ENCODE measurements at places on chromosomes 6 and 20.

DNA sequence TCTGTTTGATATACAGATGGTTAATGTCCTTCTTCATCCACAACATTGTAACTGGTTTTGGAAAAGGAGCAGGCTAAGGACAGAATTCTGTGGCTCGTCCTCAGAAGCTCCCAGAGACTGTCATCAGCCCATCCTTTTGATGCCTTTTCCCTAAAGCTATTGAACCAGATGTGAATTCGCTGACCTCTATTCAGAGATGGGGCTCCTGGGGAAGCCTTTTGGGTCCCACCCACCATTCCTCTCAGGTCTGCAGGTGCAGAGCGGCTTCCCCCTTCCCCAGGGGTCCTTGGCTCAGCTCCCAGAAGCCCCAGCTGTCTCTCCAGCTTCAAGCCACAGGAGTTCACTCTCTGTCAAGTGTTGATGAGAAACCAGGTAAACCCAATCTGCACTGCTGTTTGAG lies 191.7 kb downstream of the SMOC2 start:
- H3K27ac ChIP-seq = no peak overlapping the region
- H3K4me3 ChIP-seq = no peak overlapping the region
- no peaks in the 10 kb centered on the region for H3K27me3 ChIP-seq
- H3K4me1 ChIP-seq = no peaks in the 10 kb centered on the region
- H3K36me3 ChIP-seq = no peaks in the 10 kb centered on the region

GRCh38 chr6:146598772-146599405 lies at the start of gene ADGB:
Gene ADGB, plus strand, starts transcription at chr6:146598972. Its CDS starts 69 bp downstream, at chr6:146599041.
- H3K4me1 ChIP-seq = no peaks in the 10 kb centered on the region
- no peak for DNase-seq
- H3K36me3 ChIP-seq = no peaks in the 10 kb centered on the region
- no peak within 1 kb of the TSS for H3K4me3 ChIP-seq
- no peak within 1 kb of the TSS for H3K27ac ChIP-seq
- H3K27me3 ChIP-seq = no peaks in the 10 kb centered on the region

DNA sequence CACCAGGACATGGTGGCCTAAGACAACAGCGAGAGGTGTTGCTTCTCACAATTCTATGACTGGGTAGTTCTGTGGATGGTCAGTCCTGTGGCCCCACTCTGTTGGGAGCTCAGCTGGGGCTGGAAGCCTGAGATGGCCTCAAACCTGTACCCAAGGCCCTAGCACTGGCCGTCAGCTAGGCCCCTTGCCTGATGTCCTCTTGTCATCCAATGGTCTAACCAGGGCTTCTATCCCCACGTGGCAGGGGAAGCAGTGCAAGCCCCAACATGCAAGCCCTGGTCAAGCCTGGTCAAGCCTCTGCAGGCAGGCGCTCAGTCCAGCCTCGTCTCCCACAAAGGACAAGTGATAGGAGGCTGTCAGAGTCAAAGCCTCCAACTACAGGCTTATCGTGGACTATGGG lies 196.5 kb upstream of the CST7 start:
- H3K36me3 ChIP-seq = no peaks in the 10 kb centered on the region
- no peak overlapping the region for H3K4me3 ChIP-seq
- no peaks in the 10 kb centered on the region for H3K27me3 ChIP-seq
- DNase-seq = no peak

- H3K4me1 ChIP-seq = no peaks in the 10 kb centered on the region
- DNase-seq = no peak
- H3K4me3 ChIP-seq = no peak overlapping the region
- H3K27ac ChIP-seq = no peak overlapping the region
- H3K27me3 ChIP-seq = no peaks in the 10 kb centered on the region
These were observed 157.6 kb upstream of the OLIG3 start for GRCh38 chr6:137651591-137652335.

GRCh38 chr6:124119596-124119995 lies 315.9 kb downstream of the NKAIN2 start:
- no peak for DNase-seq
- no peaks in the 10 kb centered on the region for H3K27me3 ChIP-seq
- H3K27ac ChIP-seq = no peak overlapping the region
- no peaks in the 10 kb centered on the region for H3K36me3 ChIP-seq

GRCh38 chr6:819122-819521 lies 126.2 kb upstream of the EXOC2 start:
- DNase-seq = no peak
- H3K4me1 ChIP-seq = peaks cover 29% of the 10 kb centered on the region
- H3K4me3 ChIP-seq = no peak overlapping the region
- no peaks in the 10 kb centered on the region for H3K36me3 ChIP-seq
- no peaks in the 10 kb centered on the region for H3K27me3 ChIP-seq

DNA sequence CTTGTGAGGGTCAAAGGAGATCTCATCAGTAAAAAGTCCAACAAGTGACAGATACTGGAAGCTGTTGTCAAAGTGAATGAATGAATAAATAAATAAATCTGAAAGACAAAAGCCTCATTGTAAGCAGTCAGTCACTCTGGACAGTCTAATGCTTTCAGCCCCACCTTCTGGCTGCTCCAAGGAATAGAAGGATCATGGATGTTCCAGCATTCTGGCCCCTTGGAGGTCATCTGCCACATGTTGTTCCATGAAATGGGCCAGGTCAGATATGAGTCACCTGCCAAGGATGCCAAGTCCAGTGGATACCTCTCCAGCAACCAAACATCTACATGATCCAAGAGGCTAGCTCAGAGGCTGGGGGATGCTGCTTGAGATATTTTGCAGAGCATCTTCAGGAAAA lies 185.6 kb downstream of the BMP7 start:
- no peaks in the 10 kb centered on the region for H3K27me3 ChIP-seq
- no peak overlapping the region for H3K27ac ChIP-seq
- H3K4me1 ChIP-seq = no peaks in the 10 kb centered on the region
- H3K4me3 ChIP-seq = no peak overlapping the region
- DNase-seq = no peak
- H3K36me3 ChIP-seq = no peaks in the 10 kb centered on the region

GRCh38 chr6:34157851-34158250 lies 12.0 kb upstream of the GRM4 start:
- H3K27me3 ChIP-seq = no peaks in the 10 kb centered on the region
- no peak overlapping the region for H3K4me3 ChIP-seq
- no peak overlapping the region for H3K27ac ChIP-seq
- no peak for DNase-seq

- no peak for DNase-seq
- no peaks in the 10 kb centered on the region for H3K36me3 ChIP-seq
- no peak overlapping the region for H3K27ac ChIP-seq
- H3K4me1 ChIP-seq = no peaks in the 10 kb centered on the region
These were observed 160.2 kb downstream of the SYCP2 start for GRCh38 chr20:59772931-59773913.

GRCh38 chr20:13205425-13205824 lies 15.6 kb upstream of the ISM1 start:
- no peak overlapping the region for H3K4me3 ChIP-seq
- DNase-seq = no peak
- H3K27me3 ChIP-seq = no peaks in the 10 kb centered on the region
- H3K27ac ChIP-seq = no peak overlapping the region

DNA sequence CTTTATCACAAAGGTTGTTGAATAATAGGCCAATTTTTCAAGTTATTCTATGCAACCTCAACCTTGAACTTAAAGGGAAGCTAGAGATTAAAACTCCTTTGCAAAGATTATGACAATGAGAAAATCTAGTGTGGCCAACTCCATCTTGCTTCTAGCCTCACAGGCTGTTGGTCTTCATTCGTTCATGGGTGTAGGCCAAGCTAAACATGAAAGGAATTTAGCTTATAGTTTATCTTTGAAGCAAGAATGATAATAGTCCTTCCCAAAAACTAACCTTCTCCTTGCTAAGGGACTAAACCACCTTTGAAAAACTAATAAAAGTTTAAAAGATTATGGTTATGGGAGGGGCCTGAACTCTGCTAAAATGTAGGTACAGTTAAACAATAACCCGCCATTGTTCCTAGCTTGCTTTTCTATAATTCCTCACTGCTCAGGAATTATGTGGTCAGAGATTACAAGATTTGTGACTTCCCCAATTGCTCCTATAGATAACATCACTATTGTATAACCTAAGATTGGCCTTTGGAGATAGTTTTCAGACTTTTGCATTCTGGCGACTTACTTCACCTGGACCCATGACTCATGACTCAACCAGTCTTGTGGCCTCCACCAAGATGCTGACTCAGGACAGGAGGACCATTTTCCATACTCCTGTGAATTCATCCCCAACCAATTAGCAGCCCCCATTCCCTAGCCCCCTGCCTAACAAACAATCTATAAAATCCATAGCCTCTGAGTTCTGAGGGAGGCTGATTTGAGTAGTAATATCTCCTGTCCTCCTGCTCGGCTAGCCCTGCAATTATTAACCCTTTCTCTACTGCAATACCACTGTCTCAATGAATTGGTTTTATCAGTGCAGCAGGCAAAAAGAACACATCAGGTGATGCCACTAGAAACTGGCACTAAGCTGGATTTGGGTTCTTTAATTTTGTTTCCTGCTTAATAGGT lies 154.5 kb downstream of the CD83 start:
- DNase-seq = no peak
- no peaks in the 10 kb centered on the region for H3K27me3 ChIP-seq
- no peak overlapping the region for H3K27ac ChIP-seq

GRCh38 chr6:11650025-11650696 lies 112.6 kb downstream of the TMEM170B start:
- no peaks in the 10 kb centered on the region for H3K27me3 ChIP-seq
- no peaks in the 10 kb centered on the region for H3K4me1 ChIP-seq
- no peak for DNase-seq
- H3K27ac ChIP-seq = no peak overlapping the region

DNA sequence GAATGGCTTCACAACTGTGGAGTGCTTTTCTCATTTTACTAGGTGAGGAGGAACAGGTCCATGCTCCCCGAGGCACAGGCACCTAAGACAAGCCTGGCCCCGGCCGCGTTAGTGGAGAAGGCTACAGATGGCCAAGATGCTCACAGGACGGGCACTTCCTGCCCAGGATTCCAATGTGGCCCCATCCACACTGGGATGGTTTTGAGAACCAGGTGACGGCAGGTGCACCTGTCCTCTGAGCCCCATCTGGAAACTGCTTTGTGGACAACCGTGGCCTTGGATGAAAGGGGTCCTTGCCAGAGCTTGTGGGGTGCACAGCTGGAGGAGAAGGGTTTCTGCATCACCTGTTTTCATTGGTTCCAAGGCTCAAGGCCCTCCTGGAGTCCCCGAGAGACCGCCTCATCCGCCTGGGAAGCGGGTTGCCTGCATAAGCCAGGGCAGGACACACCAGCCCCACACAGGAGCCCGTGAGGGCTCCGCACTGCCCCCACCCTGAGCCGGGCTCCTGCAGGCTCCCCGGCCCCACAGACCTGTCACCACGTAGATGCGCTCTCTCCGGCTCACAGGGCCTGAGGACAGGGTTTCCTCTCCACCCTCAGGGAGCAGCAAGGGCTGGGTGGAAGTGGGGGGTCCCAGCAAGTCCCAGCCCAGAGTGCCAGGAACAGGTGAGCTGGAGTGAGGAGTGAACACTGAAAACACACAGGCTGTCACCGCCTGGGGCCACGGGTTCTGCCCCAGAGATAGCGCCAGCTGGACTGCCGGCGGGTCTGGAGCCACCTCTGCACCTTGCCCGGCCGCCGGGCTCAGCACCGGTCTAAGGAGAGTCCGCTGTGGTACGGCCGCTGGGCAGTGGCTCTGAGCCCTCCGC lies 18.3 kb downstream of the NTSR1 start:
- no peaks in the 10 kb centered on the region for H3K4me1 ChIP-seq
- no peak for DNase-seq
- no peak overlapping the region for H3K4me3 ChIP-seq

- no peak overlapping the region for H3K4me3 ChIP-seq
- no peak overlapping the region for H3K27ac ChIP-seq
These were observed 327.2 kb upstream of the ZFP64 start for GRCh38 chr20:52518735-52519134.
